ENCODE measurements at places on chromosomes 7 and 10.

- no peak for DNase-seq
Observed at GRCh38 chr7:112122144-112122543, 84.1 kb downstream of the DOCK4 start.

- peak; percentile 92 for DNase-seq
Observed at GRCh38 chr7:43926798-43927123, 525 bp downstream of the UBE2D4 start.

DNA sequence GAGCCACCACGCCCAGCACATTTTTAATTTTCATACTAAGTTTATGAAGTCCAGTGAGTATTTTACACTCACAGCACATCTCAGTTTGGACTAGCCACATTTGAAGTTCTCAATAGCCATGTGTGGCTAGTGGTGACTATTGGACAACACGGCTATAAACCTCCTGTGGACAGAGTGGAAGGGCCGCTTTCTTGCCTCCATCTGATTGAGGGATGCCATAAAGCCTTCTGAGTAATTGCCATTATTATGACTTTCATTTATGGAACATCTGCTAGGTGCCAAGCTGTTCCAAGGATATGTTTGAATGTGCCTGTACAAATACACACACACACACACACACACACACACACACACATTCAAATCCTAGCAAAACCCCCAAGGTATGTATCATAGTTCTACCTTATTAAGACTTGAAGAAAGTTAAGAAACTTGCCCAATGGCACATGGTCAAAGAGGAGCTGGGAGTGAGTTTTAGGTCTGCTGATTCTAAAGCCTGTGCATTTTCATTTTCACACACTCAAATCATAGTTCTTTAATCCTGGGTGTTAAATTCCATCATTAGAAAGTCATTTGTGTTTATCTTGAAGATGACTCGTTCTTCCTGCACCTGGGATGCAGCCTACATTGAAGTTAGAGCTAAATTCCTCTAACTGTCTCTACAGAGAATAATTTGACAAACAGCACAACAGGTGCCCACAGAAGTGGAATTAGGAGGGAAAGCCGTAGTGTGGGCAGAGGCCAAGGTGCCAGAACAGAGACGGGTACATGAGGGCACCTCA, 143.3 kb downstream of the PKD1L1 start:
- peak; percentile 19 for DNase-seq

- no peak for DNase-seq
Observed at GRCh38 chr7:72445580-72445979, 33.4 kb upstream of the CALN1 start.

GRCh38 chr10:75887992-75888680, 456.7 kb downstream of the LRMDA start:
- DNase-seq, result peak; percentile 40

DNA sequence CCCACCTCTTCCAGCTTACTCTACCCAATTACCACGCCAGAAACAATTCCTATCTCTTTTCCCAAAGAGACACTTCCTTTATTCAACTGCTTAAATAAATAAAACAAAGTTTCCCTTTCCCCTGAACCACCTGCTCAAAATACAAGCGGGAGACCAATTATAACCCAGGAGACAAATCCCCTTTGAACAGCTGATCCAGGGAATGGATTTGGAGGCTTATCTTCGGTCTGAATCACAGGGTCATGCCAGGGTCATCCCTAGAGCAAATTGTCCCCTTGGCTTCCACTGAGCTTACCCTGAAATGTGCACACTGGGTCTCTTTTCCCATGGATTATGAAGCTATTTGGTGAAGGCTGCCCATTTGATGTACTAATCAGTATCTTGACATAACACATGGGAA, 99.9 kb upstream of the JAZF1 start:
- DNase-seq, result no peak

GRCh38 chr10:4280461-4281189, 495.6 kb upstream of the KLF6 start:
- no peak for DNase-seq

GRCh38 chr10:5038733-5039132, 35.1 kb upstream of the AKR1C2 start:
- no peak for DNase-seq

- DNase-seq, result no peak
Observed at GRCh38 chr7:114534953-114535352, 120.3 kb downstream of the FOXP2 start.

DNA sequence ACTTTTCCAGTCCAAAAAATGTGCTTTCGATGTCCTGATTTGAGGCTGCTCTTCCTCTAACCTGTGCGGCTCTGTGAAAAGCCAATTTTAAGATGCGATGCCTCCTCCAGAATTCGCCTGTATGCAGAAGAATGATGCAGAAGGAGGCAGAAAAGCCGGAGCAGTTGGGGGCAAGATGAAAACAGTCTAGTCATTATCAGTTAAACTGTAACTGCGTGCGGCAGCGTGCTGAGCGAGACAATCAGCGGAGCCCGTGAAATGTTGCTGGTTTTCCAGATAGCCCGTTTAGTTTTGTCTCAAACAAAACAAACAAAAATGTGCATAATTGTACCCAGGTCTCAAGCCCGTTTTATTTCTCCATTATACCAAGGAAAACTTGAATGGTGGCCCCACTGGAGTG, 137.0 kb upstream of the FGFR2 start:
- no peak for DNase-seq

DNA sequence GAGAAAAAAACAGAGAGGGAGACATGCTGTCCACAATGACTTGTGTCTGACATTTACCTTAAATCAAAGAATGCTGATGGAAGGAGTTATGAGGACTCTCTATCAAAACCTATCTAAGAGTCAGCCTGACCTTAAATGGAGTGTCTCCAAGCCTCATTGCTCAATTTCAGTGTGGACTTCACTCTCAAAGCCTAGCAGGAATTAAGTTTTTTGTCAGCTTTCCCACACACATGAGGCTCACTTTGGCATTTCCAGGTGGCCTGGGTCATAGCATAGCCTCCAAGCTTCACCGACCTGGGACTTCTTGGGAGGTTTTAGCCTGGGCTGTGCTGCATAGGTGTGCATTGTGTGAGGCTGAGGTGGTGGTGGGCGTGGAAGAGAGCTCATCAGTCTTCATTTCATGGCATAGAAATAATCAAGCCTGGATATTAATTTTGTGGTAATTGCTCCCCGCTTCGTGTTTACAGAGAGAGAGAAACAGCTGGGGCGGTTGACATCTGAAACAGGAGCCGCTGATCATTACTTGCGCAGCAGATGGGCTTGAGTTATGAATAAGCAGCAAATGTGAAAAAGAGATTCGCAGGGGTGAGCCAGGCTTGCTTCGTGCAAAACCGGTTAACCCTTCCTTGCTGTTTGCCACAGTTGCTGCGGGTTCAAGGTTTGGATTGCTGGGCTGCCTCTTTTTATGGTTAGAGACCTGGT, 647.8 kb downstream of the INHBA start:
- DNase-seq, result no peak

DNA sequence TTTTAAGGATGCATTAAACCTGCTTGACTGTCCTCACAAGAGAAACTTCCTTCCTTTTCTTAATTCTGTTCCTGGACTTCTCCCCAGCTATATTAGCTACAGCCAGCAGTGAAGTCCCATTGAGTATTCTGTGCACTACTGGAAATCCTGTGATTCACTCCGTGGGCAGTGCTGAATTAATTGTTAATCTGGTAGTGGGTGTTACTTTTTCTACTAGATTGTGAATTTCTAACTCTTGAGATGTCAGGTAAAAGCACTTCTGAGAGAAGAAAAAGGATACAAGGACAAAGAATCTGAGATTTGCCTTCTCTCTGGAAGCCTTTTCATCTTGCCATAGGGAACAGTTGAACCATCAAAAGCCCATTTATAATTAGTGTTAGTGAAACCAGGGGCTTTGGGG, 33.9 kb downstream of the CYCS start:
- no peak for DNase-seq

- DNase-seq, result no peak
Observed at GRCh38 chr7:107152011-107152410, 16.8 kb upstream of the HBP1 start.

DNA sequence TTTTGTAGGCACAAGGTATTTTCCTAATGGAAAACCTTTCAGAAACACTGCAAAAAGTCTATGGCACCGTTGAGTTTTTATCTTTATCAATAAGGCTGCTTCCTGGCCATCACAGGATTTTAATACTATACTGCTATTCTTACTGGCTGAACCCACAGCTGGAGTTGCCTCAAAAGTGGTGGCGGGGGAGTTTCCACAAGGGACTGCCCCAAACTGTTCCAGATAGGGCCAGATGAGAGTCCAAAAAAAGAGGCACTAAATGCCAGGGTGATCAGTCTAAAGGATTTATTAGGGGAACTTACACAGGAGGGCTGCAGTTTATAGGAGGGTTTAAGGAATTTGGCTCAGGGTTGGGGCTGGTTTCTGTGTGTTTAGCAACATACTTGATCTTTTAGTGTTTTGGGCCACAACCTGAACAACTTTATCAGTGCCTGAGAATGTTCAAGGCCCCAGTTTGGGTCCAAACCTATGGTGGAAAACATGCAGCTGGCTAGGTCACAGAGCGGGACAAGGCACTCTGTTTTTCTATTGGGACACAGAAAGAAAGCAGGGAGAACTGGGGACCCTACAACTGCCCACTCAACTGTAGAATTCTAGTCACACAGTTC, 41.4 kb downstream of the STAM start:
- no peak for DNase-seq

- DNase-seq, result no peak
Observed at GRCh38 chr7:125436220-125436619, 506.6 kb upstream of the POT1 start.

GRCh38 chr7:20198260-20198659, 18.9 kb downstream of the MACC1 start:
- DNase-seq, result peak; percentile 74

DNA sequence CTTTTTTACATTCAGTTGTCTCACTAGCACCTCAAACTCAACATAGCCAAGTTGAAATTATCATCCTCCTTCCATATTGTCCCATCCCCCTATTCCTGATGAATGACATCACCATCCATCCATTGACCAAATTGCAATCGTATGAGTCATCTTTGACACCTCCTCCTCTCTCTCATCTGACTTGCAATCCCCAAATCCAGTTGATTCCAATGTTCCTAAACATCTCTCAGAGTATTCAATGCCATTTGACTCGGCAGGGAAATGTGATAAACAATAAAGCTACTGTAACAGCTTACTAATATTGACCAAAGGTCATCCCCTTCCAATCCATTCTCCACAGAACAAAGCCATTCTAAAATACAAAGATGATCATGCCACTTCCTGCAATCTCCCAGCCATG, 1047.8 kb downstream of the NRG3 start:
- no peak for DNase-seq

DNA sequence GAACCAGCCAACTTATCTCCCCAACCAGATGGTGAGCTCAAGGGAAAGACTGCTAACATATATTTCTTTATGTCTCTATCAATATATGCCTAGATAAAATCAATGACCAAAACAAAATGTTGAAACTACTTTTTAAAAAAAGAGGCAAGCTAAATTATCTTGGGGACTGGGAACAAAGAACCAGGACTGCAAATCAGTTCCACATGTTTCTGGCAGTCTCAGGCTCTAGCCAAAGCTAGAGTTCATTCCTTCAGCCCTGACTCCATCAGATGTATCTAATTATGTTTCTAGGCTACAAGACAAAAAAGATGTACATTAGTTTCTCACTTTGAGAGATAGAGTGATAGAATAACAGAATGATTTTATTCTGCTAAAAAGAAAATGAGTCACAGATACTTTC, 1290.3 kb upstream of the SORCS1 start:
- no peak for DNase-seq

- no peak for DNase-seq
Observed at GRCh38 chr7:121810831-121811672, 61.9 kb upstream of the PTPRZ1 start.

GRCh38 chr10:597976-598375, 91.5 kb downstream of the DIP2C start:
- DNase-seq, result no peak

- DNase-seq, result no peak
Observed at GRCh38 chr10:127375461-127375860, 173.6 kb upstream of the NPS start.

GRCh38 chr7:121872831-121873288, at the start of gene PTPRZ1:
PTPRZ1 (plus strand) TSS chr7:121873161; CDS start chr7:121873500, 339 bp downstream.
- DNase-seq, result peak; percentile 45

Data from NCI-H1092 treated with DMSO at 0.1 percent for 48 hours (cell line).